ENCODE measurements at places on chromosomes 16 and 17.

GRCh38 chr16:30972872-30973271, 12.1 kb upstream of the HSD3B7 start:
- DNase-seq = no peak

DNA sequence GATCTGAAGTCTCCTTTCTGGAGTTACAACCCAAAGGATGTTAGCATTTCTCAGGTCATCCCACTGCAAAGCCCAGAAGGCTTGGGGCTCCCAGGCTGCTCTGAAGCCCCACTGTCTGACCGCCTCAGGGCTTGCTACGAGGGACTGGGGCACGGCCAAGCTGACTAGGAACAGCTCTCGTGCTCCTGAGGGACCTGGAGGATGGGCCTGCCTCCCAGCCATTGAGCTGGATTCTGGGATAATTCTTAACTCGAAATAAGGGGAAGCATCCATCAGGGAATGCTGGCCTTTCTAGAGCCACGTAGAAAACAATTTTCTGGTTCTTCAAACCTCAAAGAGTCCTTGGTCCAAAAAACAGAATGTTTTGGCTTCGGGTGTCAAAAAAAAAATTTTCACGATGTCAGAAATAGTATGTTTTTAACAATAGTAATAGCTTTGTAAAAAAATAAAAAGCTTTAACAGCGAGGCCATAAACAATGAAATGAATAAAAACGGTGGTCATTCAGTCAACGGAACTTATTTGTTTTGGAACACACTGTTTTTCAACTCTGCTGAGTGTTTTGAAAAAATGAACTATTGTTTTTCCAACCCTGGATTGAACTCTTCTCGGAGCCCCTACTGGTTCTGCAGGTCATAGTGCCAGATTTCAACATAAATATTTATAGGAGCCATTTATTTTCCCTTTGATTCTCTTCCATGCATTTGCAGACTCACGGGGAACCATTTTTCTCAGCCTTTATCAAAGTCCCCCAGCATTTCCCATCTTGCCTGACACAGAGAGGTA, 16.4 kb upstream of the HERPUD1 start:
- no peak for DNase-seq

DNA sequence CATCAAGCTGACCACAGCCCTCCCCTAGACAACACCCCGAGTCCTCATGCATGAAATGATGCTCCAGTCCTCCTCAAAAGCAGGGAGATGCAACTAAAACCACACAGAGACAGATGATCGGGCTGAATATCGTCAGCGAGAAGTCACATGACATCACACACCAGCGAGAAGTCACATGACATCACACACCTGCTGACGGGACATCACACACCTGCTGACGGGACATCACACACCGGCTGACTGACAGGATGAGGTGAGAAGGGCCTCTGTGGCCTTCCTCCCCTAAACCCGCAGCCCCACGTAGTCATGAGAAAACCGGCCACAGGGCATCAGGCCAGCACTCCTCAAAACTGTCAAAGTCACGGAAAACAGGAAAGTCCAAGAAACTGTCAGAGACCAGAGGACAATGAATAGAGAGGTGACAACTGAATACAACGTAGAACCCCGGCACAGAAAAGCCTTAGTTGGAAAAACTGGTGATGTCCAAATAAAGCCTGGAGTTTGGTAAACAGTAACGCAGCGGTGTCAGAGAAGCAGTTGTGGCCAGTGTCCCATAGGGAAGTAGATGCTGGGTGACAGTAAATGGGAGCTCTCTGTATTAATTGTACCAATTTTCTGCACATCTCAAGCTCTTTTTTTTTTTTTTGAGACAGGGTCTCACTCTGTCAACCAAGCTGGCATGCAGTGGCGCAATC, 14.3 kb downstream of the LITAF start:
- no peak for DNase-seq

DNA sequence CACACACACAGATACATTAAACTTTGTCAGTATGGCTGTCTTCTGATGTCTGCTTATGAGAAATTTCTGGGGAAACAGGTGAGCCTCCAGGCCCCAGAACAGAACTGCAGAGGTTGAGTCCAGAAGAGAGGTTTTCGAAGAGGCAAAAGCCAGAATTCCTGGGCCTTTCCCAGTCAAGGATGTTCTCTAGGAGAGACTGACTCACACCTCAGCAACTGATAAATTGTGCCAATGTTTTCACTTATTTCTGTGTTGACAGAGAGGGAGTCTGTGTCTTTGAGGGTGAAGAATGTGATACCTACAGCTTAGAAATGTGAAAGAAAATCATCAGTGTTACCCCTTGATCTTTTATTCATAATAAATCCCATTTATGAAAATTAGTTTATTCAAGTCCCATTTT, 30.3 kb downstream of the LDHD start:
- DNase-seq = no peak

GRCh38 chr16:9151597-9151996, 60.2 kb downstream of the HAPSTR1 start:
- DNase-seq = no peak

DNA sequence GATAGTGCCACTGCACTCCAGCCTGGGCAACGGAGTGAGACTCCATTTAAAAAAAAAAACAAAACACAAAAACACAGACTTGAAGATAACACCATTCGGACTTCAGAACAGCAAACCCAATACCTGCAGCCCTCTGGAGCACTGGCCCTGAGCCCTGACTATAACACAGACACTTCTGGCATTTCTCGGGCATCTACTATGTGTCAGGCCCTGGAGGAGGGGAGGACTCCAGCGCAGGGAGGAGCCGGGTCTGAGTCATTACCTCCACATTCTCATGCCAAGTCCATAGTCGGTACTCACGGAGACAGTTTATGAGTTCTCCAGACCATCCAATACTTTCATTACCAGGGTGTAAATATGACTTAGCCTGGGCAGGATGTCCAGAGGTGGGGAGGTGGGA, 48.8 kb downstream of the PITPNM3 start:
- no peak for DNase-seq

DNA sequence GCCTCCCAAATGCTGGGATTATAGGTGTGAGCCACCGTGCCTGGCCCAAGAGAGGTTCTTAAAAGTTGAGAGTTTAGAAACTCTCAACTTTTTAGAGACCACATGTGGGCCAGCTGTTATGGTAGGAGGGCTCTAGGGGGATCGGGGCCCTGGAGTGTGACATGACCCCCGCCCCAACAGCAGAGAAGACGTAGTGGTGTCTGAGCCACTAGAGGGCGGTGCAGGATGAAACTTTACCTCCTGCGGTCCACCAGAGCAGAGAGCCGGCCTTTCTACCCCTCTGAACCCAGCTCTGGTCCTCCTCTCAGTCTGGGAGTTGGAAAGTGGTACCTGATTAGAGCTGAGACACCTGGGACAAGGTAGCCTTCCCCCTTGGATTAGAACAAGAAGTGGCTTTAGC, 7.4 kb downstream of the CDK5RAP3 start:
- DNase-seq = peak; percentile 52

- DNase-seq = no peak
Observed at GRCh38 chr16:87002717-87003413, 314.3 kb downstream of the C16orf95 start.

Measured in NCI-H2107 (cell line).